ENCODE measurements at places on chromosomes 2 and 18.

- DNase-seq = no peak
Measured at GRCh38 chr2:219744600-219744999, 117.2 kb downstream of the SLC4A3 start.

GRCh38 chr2:180021850-180022249, 14.8 kb upstream of the CWC22 start:
- no peak for DNase-seq

- no peak for DNase-seq
Measured at GRCh38 chr2:96931966-96932365, 54.4 kb downstream of the FAM178B start.

GRCh38 chr2:216932863-216933548, 73.1 kb upstream of the TNP1 start:
- no peak for DNase-seq

DNA sequence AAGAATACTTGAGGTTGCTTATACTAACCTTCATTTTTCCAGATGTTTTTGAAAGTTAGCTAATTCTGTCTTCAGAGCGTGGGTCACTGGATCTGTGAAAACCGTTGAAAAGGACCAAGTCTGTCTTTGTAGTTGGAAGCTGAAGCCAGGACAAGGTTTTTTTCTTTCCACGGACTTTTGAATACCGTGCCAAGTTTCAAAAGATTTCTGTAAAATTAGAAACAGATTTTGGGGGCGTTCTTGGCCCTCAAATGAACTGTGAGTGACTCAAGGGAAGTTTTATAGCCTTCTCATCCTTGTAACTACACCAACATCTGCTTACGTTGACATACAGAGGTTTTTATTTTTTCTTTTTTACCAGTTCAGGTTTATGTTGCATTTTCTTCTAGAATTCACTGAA, at the start of gene FAP:
Gene FAP (minus strand): TSS at position 152 of the 400 bp plus-strand sequence. CDS start 118 bp downstream, at position 34.
- peak; percentile 96 for DNase-seq

- no peak for DNase-seq
Measured at GRCh38 chr2:169018390-169018789, 12.7 kb downstream of the ABCB11 start.

Data from EH (cell line).